ENCODE measurements at places on chromosomes 4 and X.

DNA sequence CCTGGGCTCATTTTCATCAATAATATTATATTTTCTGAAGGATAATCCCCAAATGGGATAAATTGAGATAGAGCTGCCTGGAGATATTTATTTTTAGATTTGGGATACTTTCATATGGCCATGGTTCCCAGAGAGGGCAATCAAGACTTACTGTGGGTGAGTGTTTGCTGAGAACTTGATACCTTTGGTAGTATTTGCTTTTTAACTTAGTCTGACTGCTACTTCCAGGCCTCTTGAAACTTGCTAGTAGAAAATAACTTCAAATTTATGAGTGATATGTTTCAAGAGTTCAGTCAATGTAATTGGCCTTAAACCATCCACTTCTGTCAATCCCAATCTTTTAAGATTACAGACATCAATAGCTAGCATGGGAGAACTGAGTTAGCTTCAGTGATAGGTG, 181.6 kb upstream of the POU3F4 start:
- DNase-seq = no peak
- H3K27ac ChIP-seq = no peak overlapping the region
- H3K27me3 ChIP-seq = no peaks in the 10 kb centered on the region

DNA sequence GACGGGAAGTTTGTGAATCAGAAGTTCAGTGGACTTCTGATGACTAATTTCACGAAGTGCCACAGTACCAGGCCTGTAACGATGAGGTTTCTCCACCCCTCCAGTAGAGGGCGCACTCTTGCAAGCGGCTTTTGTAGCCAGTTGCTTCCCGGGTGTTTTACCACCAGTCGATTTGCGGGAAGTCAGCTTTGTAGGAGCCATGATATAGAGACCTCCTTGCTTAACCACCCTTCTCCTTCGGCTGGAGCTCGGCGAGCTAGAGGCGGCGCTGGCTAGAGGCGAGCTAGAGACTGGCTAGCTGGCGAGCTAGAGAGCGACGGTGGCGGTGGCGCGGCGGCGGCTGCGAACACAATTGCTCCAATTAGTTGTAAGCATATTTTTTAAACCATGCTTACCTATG, 72.0 kb downstream of the IL1RAPL1 start:
- H3K4me3 ChIP-seq = no peak overlapping the region
- H3K27ac ChIP-seq = no peak overlapping the region
- DNase-seq = no peak
- H3K4me1 ChIP-seq = no peaks in the 10 kb centered on the region
- H3K36me3 ChIP-seq = no peaks in the 10 kb centered on the region

DNA sequence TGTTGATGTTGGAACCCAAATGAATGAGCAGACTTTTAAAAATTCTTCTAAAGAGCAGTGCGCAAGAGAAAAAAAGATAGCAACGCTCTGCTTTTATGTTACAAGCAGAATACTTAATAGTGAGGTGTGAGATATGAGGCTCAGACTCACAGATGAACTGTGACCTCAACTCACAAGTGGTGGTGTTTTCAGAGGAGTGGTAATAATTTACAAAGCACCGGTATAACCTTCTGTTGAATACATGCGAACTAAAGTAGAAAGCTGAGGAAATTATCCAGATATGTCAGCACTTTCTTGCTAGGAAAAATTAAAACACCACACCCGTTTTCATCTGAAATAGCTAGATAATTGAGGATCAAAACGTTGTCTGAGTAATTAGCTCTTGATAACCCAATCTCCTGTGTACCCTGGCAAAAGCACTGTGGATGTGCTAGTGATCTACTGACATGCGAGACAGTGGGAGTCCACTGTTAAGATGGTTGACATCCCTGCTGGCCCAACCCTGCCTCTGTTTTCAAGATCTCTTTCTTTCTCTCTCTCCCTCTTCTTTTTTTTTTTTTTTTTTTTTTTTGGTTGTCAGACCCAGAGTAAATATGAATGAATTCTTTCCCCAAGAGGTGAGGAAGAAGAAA, 6.9 kb upstream of the TLL1 start:
- no peak overlapping the region for H3K27ac ChIP-seq
- no peak for DNase-seq
- no peaks in the 10 kb centered on the region for H3K27me3 ChIP-seq
- no peaks in the 10 kb centered on the region for H3K4me1 ChIP-seq

DNA sequence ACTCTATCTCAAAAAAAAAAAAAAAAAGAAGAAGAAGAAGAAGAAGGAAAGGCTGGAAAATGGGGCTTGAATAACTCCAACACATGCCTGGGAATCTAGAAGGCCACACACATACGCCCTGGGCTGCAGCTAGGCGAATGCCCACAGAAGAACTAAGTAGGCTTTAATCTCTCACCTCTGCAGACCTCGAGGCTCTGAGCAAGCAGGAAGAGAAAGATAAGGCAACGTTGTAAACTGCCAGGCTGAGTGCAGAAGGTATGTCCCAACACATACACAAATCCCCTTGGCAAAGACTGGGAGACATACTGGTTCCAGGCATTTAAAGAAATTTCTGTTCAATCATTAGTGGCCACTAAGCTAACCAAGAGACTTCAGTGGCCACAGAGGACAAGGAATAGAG, 18.4 kb downstream of the SLC38A5 start:
- no peaks in the 10 kb centered on the region for H3K36me3 ChIP-seq
- DNase-seq = no peak
- no peaks in the 10 kb centered on the region for H3K27me3 ChIP-seq
- no peak overlapping the region for H3K4me3 ChIP-seq
- H3K27ac ChIP-seq = no peak overlapping the region

DNA sequence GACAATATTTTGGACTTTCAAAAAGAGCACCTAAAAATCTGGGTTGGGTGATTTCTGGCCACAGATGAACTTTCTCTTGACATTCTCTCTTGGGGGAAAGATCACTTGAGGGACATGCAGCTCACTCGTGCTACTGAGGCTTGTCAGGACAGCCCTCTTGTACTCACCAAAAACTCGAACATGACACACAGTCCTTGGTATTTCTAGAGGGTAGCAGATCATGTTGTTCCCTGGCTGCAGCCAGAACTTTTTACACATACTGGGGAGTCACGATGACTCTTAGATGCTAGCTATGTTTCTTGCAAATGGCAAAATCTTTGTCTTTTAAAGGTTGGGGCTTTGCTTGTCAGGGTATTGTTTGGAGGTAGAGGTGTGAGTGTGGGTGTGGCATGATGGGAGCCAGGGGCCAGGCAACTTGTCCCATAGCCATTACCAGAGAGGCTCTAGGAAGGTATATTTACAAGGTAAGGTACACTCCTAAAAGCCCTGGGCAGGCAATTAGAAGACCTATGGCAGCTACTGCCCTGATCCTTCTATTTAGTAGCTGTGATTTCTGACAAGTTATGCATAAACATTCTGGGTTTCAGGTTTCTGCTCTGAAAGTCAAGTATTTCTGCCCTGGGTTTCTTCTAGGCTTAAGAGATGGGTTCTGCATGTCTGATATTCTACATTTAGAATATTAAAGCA, 241.7 kb upstream of the TLL1 start:
- H3K4me1 ChIP-seq = peaks cover 4% of the 10 kb centered on the region
- no peaks in the 10 kb centered on the region for H3K36me3 ChIP-seq
- no peak for DNase-seq
- H3K27ac ChIP-seq = no peak overlapping the region

GRCh38 chr4:187270154-187270553, 546.5 kb upstream of the FAT1 start:
- DNase-seq = no peak
- H3K27ac ChIP-seq = no peak overlapping the region
- no peaks in the 10 kb centered on the region for H3K36me3 ChIP-seq

GRCh38 chr4:143581331-143581946, 67.9 kb downstream of the SMARCA5 start:
- peaks cover 10% of the 10 kb centered on the region for H3K4me1 ChIP-seq
- H3K27me3 ChIP-seq = no peaks in the 10 kb centered on the region
- H3K36me3 ChIP-seq = no peaks in the 10 kb centered on the region
- no peak overlapping the region for H3K27ac ChIP-seq

- H3K27ac ChIP-seq = no peak overlapping the region
- DNase-seq = no peak
- no peak overlapping the region for H3K4me3 ChIP-seq
- H3K4me1 ChIP-seq = no peaks in the 10 kb centered on the region
- H3K36me3 ChIP-seq = no peaks in the 10 kb centered on the region
Measured at GRCh38 chrX:36407836-36408235, 488.3 kb downstream of the CFAP47 start.

Measured in endothelial cell of umbilical vein (primary cell).